Fibroblast of skin of right biceps (primary cell): ENCODE measurements at places on chromosomes 11 and 22.

DNA sequence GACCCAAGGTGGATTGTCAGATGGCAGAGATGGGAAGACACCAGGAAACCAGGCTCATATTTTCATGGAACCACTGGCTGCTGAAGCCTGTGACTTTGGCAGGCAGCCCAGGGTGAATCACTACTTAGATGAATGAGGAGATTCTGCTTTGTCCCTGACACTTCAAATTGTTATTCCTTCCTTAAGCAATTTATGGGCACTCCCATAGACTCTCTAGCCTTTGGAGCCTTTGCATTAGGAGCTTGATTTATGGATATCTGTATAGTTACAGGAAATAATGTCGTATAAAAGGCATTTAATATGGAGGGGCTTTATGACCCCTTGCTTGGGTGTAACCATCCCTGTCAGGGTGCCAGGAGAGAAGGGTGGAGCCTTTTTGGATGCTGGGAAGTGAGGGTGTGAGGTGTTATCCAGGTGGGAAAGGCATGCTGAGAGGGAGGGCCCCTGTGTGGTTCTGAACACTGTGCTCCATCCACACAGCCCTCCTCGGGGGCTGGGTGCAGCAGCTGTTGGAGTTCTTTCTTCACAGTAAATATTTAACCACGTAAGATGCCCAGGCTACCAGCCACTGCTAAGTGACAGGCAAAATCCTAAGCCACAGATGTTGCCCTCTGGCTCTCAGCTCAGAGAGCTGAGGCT lies 35.3 kb downstream of the IL18 start:
- DNase-seq: peak; percentile 93

- DNase-seq: peak; percentile 46
Observed at GRCh38 chr11:67303132-67303834, at the start of gene SSH3. Gene SSH3 (plus strand): TSS chr11:67303530. CDS start chr11:67303626, 96 bp downstream.

DNA sequence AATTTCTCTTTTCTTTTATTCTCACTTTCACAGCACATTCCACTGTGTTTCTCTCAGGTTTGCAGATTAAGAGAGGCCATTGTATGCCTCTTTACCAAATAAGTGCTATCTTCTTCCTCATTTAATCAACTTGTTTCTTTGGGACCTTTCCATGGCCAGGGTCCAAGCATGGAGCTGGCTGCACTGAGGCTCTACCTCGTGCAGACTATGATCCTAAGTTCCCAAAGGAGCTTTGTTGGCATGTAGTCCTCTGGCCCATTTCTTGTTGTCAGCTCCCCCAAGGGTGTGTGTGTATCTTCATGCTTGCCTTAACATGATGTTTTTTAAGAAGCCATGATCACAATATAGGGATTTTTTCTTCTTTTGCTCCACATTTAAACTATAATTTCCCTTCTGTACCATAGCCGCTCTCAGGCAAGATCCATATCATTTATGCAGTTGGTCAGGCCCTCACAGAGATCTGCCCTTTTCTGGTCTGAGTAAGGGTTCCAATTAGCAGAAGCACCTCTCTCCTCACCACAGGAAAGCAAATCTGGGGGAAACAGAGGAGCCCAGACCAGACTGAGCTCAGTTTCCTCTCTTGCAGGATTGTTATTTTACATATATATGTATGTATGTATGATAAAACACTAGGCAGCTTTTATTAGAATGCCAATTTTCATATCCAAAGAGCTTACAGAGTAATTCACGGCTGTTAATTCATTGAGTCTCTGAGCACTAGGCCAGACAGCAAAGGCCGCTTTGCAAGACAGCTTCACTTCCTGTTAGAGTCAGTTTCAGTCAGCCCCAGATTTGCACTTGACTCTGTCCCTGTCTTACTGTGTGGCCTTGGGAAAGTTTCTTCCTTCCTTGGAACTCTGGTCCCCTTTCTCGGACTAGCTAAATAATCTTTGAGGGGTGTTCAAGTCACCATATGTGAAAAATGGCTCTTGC lies 34.3 kb downstream of the CYB5R2 start:
- no peak for DNase-seq

GRCh38 chr11:112728288-112728687 lies 232.9 kb upstream of the NCAM1 start:
- no peak for DNase-seq

DNA sequence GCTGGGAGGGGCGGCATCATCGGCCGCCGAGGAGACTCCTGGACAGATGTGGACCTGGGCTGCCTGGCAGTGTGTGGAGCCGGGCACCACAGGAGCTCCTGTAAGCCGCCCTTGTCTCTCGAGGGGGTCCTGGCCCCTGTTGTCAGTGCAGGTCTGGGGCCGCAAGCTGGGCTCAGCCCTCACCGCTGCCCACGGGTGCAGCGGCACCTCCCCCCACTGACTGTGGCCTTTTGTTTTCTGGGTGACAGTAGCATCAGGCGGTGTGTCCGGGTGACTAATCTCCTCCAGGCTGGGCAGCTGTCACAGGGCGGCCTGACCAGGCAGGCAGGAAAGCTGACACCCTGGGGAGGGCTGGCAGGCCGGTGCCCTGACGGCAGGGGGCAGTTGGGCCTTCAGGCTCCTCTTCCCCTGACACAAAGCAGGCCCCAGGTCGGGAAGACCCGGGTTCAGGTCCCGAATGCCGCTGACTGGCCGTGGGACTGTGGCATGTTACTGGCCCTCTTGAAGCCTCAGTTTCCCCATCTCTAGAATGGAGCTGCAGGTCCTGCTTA lies 16.3 kb downstream of the DGKZ start:
- no peak for DNase-seq

- no peak for DNase-seq
Observed at GRCh38 chr11:119372260-119373058, 9.0 kb downstream of the USP2 start.

GRCh38 chr11:61983419-61983818 lies 16.0 kb upstream of the FTH1 start:
- no peak for DNase-seq

DNA sequence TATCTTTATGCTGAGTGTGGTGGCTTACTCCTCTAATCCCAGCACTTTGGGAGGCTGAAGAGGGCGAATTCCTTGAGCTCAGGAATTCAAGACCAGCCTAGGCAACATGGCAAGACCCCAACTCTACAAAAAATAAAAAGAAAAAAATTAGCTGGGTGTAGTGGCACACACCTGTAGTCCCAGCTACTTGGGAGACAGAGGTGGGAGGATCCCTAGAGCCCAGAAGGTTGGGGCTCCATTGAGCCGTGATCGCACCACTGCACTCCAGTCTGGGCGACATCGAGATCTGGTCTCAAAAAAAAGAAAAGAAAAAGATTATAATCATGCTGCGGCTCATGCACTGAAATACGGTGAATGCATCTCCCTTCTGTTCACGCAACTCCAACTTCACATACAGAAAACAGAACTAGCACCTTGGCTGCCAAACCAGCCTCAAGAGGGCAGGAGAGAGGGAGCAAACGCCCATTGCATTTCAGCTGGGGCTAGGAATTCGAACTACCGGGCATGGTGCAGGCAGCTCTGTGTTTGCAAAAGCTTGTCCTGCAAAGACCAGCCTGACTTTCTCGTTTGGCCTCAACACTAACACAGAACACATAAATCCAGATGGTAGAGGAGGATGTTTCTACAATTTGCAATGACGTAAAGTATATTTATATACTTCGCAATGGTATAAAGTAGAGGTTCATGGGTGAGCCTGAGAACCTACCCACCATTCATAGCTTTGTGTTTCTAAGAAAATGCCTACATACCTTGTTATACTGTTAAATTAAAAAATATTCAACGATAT lies 6.3 kb upstream of the SYNGR1 start:
- DNase-seq: peak; percentile 50

- DNase-seq: no peak
Observed at GRCh38 chr11:119919656-119920055, 190.7 kb upstream of the NECTIN1 start.

DNA sequence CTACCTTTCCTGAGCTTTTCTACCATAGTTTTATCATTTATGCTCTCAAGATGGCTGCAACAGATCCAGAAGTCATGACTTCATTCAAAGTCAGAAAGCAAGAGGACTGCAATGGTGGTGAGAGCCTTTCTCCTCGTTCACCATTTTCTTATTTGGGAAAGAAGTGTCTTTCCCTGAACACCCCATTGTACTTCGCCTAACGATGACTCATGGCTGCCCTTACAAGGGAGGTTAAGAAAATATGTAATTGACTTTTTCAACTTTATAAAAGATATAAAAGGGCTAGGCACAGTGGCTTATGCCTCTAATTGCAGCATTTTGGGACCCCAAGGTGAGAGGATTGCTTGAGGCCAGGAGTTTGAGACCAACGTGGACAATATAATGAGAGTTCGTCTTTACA lies 541.7 kb downstream of the METTL15 start:
- peak; percentile 10 for DNase-seq

GRCh38 chr11:20421946-20422345 lies 34.4 kb downstream of the PRMT3 start:
- DNase-seq: no peak

DNA sequence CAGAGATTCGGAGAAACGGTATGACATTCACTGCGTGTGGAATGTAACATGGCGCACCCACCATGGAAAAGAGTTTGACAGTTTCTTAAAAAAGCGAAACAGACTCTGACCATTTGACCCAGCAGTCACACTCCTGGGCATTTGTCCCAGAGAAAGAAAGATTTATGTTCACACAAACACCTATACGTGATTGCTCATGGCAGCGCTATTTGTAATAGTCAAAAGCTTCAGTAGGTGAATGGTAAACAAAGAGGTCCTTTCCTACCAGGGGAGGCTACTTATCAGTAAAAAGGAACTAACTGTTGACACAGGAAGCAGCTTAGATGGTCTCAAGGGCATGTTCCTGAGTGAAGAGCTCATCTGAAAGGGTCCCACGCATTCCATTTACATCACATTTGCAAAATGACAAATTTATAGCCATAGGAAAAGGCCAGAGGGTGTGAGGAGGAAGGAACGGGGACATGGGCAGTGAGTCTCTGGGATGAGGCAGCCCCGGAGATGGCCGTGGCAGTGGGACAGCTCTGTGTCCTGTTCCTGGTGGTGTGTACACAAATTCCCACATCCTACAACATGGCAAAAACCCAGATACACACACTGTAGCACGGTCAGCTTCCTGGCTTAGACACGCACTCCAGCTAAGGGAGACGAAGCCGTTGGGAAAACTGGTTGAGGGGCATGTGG lies 14.6 kb upstream of the KRTAP5-6 start:
- no peak for DNase-seq

DNA sequence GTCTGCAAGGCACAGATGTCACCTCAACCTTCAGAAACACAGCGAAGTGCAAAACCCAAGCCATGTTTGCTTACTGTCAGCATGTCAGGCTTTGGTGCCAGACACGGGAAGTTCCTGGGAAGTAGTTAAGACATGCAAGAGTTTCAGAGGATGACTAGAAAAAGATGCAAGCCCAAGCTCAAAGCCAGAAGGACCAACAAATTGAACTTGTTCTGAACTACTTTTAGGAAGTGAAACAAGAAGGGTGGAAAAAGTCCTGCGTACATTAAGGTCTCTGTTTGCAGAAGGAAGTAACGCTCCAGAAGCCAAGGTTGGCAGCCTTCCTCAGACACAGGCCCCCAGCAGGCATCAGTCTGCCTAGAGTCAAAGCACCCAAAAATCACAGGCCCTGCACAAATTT lies 2.6 kb downstream of the AP1B1 start:
- no peak for DNase-seq

GRCh38 chr11:9642894-9643293 lies 21.0 kb upstream of the SWAP70 start:
- DNase-seq: no peak

DNA sequence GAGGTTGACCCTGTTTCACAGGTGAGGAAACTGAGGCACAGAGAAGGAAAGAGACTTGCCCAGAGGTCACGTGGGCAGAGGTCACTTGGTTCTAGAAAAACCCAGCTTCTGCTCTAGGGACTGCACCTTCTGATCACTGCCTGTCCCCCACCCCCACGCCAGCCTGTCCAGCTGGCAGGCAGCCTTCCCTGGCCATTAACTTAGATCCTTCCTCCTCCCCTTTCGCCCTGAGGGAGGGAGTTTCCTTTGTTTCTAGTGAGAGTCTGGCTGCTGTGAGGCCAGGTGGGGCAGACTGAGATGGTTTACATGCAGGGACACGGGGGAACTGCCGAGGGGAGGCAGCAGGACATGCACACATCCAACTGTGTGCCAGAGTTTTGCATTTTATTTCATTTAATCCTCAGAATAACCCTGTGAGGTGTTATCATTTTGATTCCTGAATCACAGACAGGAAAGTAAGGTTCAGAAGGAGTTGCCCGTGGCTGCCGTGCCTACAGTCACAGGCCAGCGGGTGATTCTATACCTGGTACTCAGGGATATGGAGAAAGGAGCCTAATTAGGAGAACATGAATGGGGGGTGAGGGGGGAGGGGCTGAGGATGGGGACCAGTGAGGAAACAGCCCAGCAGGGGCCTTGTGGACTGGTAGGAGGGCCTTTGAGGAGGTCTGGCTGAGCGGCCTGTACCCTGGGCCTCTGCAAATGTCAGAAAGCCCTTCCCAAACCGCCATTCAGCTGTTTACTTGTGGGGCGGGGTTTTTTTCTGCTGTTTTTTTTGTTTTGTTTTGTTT lies 3.4 kb downstream of the FAM83F start:
- no peak for DNase-seq

- peak; percentile 28 for DNase-seq
Observed at GRCh38 chr11:122599434-122599833, 56.1 kb upstream of the UBASH3B start.

DNA sequence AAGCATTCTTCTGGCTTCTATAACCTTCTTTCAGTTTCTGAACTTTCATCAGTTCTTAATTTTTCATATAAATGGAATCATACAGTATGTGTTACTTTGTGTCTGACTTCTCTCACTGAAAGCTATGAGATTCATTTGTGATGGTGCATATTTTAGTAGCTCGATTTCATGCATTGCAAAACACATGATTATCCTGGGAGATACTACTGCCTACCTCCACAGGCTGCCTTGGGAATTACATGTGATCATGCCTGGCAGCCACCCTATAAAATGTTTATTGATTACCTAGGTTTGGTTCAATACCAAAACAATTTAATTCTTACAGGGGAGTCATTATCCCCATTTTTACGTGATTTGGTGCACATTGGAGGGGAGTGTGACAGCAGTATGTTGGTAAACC lies 34.1 kb upstream of the PAK1 start:
- no peak for DNase-seq

DNA sequence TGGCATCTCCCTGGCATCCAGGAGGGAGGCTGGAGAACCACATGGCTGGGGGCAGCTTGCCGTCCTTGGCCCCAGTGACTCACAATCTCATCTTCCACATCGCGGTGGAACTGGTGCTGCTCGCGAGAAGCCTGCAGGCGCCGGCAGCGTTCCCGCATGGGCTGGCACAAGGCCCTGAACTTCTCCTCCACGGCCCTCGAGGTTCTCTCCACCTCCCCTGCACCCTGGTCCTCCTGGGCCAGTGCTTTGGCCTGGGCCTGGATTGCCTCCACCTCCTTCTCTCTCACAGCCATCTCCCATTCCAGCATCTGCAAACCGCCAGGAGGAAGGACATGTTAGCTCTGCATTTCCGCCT lies 16.3 kb upstream of the RBM4B start:
- no peak for DNase-seq

- DNase-seq: no peak
Observed at GRCh38 chr11:45057938-45058646, 88.3 kb upstream of the PRDM11 start.

GRCh38 chr22:39718206-39718605 lies 147.7 kb downstream of the CACNA1I start:
- no peak for DNase-seq
